LoVo (cell line): ENCODE measurements at places on chromosomes 11 and 22.

- DNase-seq, result no peak
These were observed 450 bp downstream of the CBX6 start for GRCh38 chr22:38871360-38872171.

GRCh38 chr11:74318241-74318932, 6.9 kb upstream of the P4HA3 start:
- DNase-seq, result no peak

DNA sequence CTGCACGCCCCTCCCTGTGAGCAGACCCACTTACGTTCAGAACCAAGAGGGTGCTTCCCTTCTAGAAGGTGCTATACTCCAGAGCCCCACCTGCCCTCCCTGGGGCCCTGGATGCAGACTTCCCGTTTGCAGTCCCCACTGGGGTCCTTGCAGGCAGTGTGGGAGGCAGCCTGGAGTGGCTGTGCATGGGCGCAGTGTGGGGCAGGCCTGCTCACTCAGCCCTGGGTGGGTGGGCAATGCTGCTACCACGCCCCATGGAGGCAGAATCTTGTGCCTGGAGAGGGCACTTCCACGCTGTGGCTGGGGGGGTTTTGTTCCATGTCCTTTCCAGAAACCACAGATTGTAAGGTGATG, 116.2 kb downstream of the KCNQ1OT1 start:
- no peak for DNase-seq

DNA sequence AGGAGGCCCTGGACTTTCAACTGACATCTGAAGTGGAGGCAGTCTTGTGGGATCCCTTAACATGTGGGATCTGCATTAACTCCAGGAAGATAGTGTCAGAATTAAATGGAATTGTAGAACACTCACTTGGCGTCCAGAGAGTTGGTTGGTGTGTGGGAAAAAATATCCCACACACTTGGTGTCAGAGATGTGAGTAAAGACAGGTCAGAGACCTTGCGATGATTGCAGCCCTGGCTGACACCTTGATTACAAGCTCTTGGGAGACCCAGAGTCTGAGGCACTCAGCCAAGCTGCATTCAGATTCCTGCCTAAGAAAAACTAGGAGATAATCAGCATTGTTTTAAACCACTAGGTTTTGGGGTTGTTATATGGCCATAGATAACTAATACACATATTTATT, 7.2 kb upstream of the TPCN2 start:
- DNase-seq, result no peak

DNA sequence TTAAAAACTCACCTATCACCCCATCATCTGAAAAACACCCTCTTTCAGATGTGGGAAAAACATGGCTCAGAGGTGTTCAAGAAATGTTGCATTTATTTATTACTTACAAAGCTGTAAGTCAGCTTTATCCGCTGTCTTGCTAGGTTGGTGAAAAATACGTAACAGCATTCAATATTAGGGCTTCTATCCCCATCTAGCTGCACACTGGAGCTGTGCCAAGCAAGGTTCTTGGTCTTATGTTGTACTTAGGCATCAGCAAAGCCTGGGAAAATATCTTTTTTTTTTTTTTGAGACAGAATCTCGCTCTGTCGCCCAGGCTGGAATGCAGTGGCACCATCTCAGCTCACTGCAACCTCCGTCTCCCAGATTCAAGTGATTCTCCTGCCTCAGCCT, 7.5 kb downstream of the SERPING1 start:
- DNase-seq, result no peak
